ENCODE measurements at places on chromosomes 7 and 10.

- DNase-seq = no peak
Measured at GRCh38 chr7:127665922-127666321, 13.9 kb downstream of the SND1 start.

- no peak for DNase-seq
Measured at GRCh38 chr7:3486841-3487240, 185.8 kb downstream of the SDK1 start.

- no peak for DNase-seq
Measured at GRCh38 chr7:44244282-44244681, 43.5 kb downstream of the YKT6 start.

GRCh38 chr7:6179620-6180343 lies 92.6 kb downstream of the CYTH3 start:
- DNase-seq = no peak

GRCh38 chr7:153523320-153524015 lies 528.7 kb upstream of the DPP6 start:
- DNase-seq = no peak

- no peak for DNase-seq
Measured at GRCh38 chr10:34802692-34803091, 12.4 kb downstream of the PARD3 start.

GRCh38 chr7:147980826-147981813 lies 609.4 kb upstream of the C7orf33 start:
- DNase-seq = no peak

GRCh38 chr7:90760892-90761291 lies 164.8 kb downstream of the CDK14 start:
- DNase-seq = no peak

DNA sequence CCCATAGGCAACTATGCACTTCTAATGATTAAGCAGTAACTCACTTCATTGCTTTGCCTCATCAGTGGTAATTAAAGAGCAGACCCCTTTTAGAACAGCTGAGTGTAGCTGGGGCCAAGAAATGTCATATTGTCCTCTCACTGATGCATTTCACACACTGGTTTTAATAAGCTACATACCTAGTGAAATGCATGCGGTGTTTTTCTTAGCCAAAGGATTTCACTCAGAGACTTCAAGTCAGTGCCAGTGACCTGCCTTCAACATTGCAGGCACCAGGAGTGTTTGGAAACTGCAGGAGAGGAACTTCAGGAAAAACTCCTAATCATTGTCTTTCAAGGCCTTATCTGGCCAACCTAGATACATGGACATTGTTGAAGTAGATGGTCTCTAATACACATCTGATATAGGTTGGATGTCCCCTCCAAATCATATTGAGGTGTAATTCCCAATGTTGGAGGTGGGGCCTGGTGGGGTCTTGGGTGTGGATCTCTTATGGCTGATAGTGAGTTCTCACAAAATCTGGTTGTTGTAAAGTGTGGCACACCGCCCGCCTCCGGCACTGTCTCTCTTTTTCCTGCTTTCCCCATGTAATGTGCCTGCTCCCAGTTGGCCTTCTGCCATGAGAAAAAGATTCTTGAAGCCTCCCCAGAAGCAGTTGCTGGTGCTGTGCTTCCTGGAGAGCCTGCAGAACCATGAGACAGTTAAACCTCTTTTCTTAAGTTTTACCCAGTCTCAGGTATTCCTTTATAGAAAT lies 252.7 kb upstream of the PLXDC2 start:
- no peak for DNase-seq

DNA sequence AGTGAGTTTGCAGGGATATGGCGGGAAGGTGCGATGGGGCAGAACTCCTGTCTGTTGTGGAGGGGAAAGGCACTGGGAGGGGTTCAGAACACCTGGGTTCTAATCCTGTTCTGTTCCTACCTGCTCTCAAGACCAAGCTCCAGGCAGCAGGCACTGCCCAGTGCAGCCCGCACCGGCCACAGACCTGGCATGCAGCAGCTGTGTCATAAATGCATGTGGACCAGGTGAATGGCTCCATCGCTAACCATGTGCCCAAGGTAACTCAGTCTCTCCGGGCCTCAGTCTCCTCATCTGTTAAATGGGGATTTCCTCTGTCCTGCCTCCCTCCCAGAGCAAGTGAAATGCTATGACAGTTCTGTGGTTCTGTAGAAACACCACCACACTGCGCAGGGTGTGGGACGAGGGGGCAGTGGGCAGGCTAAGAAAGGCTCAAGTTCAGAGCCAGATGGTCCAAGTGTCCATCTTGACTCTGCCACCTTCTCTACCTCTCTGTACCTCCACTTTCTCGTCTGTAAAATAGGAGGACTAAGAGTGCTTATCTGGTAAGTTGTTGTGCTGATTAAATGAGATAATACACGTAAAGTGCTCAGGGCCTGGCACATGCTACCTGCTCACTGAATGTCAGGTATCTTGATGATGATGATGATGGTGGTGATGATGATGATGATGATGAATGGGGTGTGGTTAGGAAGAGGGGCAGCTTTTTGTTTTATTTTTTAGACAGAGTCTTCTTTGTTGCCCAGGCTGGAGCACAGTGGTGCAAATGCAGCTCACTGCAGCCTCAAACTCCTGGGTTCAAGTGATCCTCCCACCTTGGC lies 22.9 kb downstream of the ATP6V1F start:
- DNase-seq = no peak

GRCh38 chr10:527416-527815 lies 162.1 kb downstream of the DIP2C start:
- DNase-seq = no peak

GRCh38 chr7:24442170-24442777 lies 131.0 kb upstream of the PALS2 start:
- DNase-seq = no peak

DNA sequence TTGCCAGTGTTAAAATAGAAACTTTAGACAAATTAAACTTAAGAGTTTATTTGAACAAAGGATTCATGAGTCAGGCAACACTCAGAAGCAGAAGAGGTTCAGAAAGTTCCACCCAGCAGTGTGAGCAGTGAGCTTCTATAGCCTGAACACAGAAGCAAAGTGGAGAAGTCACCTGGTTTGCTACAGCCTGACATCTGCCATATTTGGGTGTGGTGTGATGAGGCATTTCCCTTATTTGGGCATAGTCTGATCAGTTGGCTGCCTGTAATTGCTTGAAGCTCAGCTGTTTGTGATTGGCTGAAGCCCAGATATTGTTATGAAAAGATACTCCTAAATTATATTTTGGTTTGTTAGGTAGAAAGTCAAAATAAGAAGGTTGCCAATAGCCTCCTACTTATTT lies 39.1 kb downstream of the VWC2 start:
- no peak for DNase-seq

DNA sequence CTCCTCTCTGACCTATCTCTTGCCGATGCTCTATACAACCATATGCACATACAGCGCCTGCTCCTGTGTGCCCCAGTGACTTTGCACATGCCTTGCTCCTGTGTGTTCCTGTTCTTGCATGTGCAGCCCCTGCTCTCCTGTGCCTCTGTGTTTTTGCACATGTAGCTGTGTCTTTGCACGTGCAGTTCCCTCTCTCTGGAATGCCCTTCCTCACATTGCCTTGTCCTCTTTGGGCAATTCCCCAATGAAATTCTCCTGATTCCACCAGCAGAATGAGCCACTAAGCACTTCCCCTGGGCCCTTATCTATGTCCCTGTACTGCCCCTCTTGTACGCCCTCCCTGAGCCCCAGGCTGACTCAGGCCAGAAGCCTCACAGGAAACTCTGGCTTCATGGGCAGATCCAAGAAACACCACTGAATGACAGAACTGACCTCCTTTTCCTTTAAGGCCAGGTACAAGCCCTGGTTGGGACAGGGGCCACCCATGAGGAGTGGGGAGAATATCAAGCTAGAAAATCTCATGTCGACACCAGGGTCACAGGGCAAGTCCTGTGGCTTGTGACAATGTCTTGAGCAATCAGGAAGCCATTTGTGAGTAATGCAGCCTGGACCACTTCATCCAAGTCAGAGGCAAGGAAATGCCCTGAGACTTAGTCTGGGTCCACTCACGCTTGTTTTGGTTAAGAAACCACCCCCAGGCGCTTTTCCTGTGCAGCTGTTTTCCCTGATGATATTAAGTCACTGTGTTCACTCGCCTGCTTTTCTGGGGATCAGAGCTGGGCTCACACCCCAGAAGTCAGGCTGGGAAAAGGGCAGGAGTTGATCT lies 1.9 kb upstream of the ARHGAP22 start:
- peak; percentile 94 for DNase-seq

DNA sequence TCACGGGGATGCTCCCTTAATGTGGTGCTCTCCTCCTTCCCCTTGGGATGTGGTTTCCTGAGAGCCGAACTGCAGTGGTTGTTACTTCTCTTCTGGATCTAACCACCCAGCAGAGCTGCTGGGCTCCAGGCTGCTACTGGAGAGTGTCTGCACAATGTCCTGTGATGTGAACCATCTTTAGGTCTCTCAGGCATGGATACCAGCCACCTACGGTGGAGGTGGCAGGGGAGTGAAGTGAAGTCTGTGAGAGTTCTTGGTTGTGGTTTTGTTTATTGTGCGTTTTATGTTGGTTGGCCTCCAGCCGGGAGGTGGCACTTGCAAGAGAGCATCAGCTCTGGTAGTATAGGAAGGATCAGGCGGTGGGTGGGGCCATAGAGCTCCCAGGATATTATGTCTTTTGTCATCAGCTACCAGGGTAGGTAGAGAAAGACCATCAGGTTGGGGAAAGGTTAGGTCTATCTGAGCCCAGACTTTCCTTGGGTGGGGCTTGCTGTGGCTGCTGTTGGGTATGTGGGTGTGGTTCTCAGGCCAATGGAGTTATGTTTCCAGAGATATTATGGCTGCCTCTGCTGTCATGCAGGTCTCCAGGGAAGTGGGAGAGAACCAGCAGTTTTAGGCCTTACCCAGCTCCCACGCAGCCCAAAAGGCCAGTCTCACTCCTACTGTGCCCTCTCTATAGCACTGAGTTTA lies 87.9 kb downstream of the KIF20B start:
- DNase-seq = no peak

DNA sequence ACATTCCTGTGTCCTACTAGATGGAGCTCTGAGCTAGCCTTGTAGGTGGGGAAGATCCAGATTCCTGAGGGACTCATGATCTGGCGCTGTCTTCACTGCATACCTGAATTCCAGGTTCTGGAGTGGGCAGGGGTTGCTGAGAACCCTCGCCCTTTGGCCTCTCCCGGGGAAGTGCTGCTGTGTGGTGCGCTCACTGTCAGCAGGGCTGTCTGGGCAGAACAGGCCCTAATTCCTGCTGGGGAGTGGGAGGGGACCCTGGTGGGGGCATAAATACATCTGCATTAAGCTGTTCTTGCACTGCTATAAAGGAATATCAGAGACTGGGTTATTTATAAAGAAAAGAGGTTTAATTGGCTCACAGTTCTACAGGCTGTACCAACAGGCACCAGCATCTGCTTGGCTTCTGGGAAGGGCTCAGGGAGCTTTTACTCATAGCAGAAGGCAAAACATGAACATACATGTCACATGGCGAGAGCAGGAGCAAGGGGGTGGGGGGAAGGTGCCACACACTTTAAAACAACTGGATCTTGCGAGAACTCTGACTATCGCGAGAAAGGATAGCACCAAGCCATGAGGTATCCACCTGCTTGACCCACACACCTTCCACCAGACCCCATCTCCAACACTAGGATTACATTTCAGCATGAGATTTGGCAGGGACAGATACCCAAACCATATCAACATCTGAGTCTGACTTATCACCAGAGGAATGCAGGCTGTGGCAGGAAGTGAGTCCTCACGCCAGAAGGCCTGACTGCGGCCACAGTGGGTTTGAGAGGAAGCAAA lies 115.0 kb downstream of the ADCY1 start:
- peak; percentile 47 for DNase-seq

GRCh38 chr7:50409856-50410745 lies 40.0 kb downstream of the FIGNL1 start:
- no peak for DNase-seq

DNA sequence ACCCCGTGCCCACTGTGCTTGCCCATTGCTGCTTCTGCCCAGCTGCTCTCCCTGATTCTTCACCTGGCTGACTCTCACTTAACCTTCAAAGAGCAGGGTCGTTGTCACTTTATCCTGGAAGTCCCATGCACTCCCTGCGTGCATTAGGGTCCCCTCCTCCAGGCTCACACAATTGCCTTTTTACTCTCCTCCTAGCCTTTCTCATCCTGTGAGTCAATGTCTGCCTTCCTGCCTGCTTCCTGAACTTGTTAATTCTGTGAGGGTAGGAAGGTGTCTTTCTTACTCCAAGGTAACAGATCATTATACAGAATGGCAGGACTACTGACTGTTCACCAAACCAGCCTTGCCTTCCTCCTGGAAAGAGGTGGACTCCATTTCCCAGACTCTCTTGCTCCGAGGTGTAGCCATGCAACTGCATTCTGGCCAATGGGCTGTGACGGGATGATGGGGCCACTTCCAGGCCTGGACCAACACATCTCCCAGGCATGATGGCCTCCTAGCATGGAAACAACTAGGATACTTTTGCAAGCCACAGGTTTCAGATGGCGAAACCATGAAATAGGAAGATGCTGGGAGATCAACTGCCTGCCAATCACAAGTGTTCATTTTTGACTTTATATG lies 54.7 kb downstream of the ARHGAP22 start:
- no peak for DNase-seq

DNA sequence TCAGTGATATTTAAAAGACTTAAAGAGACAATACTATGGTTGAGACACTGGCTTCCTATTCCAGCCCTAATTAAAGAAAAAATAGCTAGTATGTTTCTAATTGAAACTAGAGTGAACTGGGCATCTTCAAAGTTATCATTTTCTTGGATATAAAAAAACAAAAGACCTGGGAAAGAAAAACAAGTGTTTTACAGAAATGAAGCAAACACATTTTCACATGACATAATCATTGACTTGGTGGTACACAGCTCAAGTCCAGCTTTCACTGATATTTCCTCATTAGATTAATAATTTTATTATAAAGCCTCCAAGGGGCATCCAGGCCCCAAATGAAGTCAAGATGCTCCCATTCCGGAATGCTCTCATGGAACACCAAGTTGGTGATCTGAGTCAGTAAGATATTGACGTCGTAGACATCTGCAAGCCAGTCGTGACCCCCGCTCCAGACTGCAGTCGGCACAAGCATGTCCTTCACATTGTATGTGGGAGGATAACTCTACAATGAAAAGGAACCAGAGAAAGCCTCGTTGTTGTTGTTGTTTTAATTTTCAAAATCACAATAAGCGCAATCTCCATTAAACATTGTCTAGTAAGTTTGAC lies 7.5 kb upstream of the CH25H start:
- DNase-seq = no peak

DNA sequence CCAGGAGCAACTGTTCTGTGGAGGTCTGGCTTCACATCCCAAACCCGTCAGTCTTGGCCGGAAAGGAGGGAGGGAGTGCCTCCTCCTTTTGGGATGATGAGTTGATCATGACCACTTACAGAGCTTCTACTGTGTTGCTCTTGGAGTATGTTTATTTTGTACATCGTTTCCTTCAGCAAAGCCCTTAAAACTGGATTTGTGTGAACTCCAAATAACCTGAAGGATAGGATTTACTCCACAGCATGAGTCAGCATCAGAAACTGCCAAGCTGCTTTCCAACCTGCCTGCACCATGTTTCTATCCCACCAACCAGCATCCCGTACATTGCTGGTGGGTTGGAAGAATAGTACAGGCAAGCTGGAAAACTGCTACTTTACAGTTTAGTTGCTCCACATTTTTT lies 3.5 kb downstream of the CCDC201 start:
- no peak for DNase-seq

- no peak for DNase-seq
Measured at GRCh38 chr7:86956567-86956966, 102.9 kb downstream of the ELAPOR2 start.
